ENCODE measurements at places on chromosomes 1 and 21. TPM values are rescaled to one million over a fixed set of nuclear protein-coding genes. Genes with fewer than 3 reads are reported as not detected.

- H3K4me1 ChIP-seq: no peaks in the 10 kb centered on the region
- H3K36me3 ChIP-seq: no peaks in the 10 kb centered on the region
- no peaks in the 10 kb centered on the region for H3K27me3 ChIP-seq
- no peak overlapping the region for H3K4me3 ChIP-seq
These were observed 37.7 kb downstream of the SH3BGR start for GRCh38 chr21:39489380-39489924.

DNA sequence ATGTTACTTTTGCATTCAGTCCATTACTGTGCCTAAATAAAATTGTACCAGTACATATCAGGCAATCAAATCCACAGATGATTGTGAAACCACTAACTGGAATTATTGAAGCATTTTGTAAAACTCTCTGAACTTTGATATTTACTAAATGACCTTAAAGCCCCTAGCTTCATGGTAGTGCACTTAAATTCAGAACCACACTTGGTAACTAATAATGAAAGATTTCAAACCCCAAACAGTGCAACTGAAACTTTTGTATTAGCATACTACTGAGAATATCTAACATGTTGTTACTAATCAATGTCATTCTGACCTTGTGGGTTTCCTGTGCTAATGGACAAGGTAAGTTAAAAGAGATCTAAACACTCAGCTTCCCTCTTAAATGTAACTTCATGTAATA, at the start of gene CFHR3:
Gene CFHR3 (plus strand): TSS at position 238 of the 400 bp plus-strand sequence. CDS start 47 bp downstream, at position 285.
- no peaks in the 10 kb centered on the region for H3K27me3 ChIP-seq
- DNase-seq: no peak
- no peak within 1 kb of the TSS for H3K27ac ChIP-seq
- H3K36me3 ChIP-seq: no peaks in the 10 kb centered on the region

DNA sequence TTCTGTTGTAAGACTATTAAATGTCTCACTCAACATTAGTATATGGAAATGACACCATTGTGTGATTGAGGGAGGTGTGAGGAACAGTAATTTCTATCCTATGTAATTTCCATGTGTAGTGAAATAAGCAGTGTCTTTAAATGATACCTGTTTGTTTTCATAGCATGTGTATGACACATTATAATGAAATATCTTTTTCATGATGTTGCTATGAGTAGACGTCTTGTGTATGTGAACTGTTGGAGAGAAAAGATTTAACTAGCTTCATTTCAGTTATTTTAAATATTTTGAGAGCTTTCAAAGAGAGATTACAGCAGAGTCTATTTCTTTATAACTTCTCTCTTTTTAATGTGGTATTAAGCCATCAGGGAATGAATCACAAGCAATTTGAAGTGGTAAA, 71.5 kb upstream of the QSOX1 start:
- peaks cover 6% of the 10 kb centered on the region for H3K4me1 ChIP-seq
- no peaks in the 10 kb centered on the region for H3K27me3 ChIP-seq
- no peak for DNase-seq
- peaks cover 66% of the 10 kb centered on the region for H3K36me3 ChIP-seq
- H3K27ac ChIP-seq: peak overlapping the region; percentile 2

DNA sequence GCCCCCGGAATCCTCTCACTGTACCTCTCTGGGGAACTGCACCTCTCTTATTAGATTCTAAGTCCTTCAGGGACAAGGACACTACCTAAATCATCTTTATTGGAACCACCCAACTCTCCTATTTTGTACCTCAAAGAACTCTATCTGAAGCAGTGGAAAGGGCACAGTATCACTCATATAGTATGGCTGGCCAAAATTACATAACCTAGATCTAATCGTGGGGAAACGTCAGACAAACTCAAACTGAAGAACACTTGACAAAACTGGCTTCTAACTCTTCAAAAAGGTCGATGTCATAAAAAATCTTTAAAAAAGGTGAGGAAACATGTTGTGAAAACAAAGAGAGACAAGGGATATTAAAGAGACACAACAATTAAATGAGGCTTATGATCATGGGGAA, 210.0 kb downstream of the SLC45A1 start:
- peaks cover 6% of the 10 kb centered on the region for H3K36me3 ChIP-seq
- H3K4me3 ChIP-seq: no peak overlapping the region
- no peak for DNase-seq
- H3K4me1 ChIP-seq: peaks cover 18% of the 10 kb centered on the region

GRCh38 chr1:153633161-153633753, 609 bp upstream of the CHTOP start:
- H3K4me1 ChIP-seq: peaks cover 32% of the 10 kb centered on the region
- no peaks in the 10 kb centered on the region for H3K27me3 ChIP-seq
- no peak for DNase-seq
- peak overlapping the region; percentile 100 for H3K27ac ChIP-seq

DNA sequence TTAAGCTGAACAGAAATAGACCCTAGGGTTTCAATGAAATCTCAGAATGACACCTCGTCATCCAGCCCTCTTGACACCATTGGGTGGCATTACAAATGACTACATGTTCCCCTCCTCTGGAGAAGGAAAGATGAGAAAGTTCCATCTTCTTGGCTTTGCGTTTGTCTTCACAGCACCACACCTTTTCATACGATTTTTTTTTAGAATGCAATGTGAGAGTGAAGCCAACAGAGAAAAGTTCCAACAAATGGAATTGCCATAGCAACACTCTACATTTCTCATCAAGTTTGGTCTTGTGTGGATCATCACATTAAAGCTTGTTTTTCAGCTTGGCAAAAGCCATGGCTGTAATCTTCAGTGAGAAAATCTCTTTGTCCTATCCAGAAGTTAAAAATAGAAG, 183.4 kb upstream of the SNX7 start:
- no peaks in the 10 kb centered on the region for H3K36me3 ChIP-seq
- no peak overlapping the region for H3K27ac ChIP-seq
- H3K4me3 ChIP-seq: no peak overlapping the region

DNA sequence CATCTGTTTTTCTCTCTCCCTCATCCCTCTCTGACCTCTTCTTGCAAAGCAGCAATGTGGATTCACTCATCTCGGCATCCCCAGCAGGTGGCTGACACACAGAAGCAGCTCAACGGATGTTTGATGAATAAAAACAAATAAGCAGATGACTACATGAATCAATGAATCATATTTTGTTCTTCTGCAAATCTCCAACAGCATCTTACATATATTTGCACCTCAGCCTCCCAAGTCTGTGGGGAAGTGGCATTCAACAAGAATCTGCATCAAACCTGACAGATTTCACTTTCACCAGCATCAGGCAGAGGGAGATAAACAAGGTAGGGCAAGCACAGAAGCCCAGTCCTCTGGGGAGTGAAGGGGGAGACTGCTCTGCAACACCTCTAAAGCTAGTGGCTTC, 34.0 kb downstream of the CAPN8 start:
- no peak overlapping the region for H3K27ac ChIP-seq
- H3K4me3 ChIP-seq: no peak overlapping the region
- no peaks in the 10 kb centered on the region for H3K27me3 ChIP-seq
- H3K36me3 ChIP-seq: no peaks in the 10 kb centered on the region
- DNase-seq: no peak
- H3K4me1 ChIP-seq: no peaks in the 10 kb centered on the region

GRCh38 chr1:66464802-66465201, 69.2 kb upstream of the SGIP1 start:
- H3K27me3 ChIP-seq: no peaks in the 10 kb centered on the region
- peaks cover 13% of the 10 kb centered on the region for H3K4me1 ChIP-seq
- DNase-seq: peak; percentile 30
- H3K4me3 ChIP-seq: no peak overlapping the region
- H3K27ac ChIP-seq: no peak overlapping the region

- peak; percentile 72 for DNase-seq
- H3K4me1 ChIP-seq: no peaks in the 10 kb centered on the region
- H3K27ac ChIP-seq: no peak overlapping the region
- H3K36me3 ChIP-seq: no peaks in the 10 kb centered on the region
These were observed 5.6 kb upstream of the S100A7 start for GRCh38 chr1:153465811-153466636.

DNA sequence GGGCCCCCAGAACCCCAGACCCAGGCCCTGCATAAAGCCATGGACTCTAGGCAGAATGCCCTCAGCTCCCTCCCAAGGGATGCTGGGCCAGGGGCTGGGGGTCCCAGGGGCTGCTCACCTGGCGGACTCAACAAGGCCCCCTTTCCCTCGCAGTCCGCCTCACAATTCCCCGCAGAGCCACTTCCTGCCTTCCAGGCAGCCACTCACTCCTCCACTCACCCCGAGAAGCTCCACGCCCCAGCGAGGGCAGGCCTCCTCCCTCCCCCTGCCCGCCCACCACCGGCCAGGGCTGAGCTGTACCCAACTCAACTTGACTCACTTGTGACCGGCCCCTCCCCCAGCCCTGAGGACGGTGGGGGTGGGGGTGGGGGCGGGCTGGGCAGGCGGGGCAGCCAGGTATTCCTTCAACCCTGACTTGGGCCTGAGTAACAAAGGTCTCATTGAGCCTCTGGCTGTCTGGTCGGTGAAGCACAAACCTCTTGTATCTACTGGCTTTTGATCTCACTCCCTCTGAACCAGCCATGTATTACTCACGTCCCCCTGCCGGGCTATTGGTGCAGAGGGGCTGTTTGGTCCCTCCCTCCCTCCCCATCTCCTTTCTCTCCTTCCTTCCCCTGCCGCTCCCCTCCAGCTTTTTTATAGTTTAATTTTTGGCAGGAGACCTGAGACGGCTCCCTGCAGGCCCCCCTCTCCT, 5.9 kb downstream of the BLACAT1 start:
- DNase-seq: peak; percentile 93
- H3K36me3 ChIP-seq: no peaks in the 10 kb centered on the region
- peak overlapping the region; percentile 98 for H3K27ac ChIP-seq
- H3K4me3 ChIP-seq: peak overlapping the region; percentile 89
- peaks cover 40% of the 10 kb centered on the region for H3K27me3 ChIP-seq
- peaks cover 36% of the 10 kb centered on the region for H3K4me1 ChIP-seq

DNA sequence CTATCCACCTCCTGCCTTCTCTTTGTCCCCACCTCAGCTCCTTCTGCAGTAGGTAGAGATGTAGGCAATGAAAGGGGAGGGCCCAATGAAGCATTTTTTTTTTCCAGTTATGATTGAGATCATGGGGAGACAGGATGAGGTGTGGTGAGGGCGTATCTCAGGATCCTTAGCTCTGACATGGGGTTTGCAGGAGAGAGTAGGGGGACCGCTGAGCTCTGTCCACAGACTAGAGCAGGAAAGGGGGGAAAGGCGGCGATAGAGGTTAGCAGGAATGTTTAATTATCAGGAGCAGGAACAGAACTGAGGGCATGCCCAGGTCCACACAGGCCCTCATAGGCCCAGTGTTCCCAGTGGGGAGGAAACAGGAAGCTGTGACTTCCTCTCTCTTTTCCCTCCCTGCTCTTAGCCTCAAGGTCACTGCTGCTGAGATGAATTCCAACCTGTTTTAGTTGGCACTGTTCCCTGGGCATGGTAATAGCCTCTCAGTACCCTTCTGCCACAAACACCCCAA, 901 bp upstream of the RXFP4 start:
- no peaks in the 10 kb centered on the region for H3K27me3 ChIP-seq
- H3K4me3 ChIP-seq: peak overlapping the region; percentile 11
- peaks cover 46% of the 10 kb centered on the region for H3K4me1 ChIP-seq
- H3K27ac ChIP-seq: peak overlapping the region; percentile 64

GRCh38 chr1:107666493-107666892, 298.5 kb downstream of the VAV3 start:
- peaks cover 6% of the 10 kb centered on the region for H3K36me3 ChIP-seq
- no peak overlapping the region for H3K4me3 ChIP-seq
- H3K27ac ChIP-seq: no peak overlapping the region

DNA sequence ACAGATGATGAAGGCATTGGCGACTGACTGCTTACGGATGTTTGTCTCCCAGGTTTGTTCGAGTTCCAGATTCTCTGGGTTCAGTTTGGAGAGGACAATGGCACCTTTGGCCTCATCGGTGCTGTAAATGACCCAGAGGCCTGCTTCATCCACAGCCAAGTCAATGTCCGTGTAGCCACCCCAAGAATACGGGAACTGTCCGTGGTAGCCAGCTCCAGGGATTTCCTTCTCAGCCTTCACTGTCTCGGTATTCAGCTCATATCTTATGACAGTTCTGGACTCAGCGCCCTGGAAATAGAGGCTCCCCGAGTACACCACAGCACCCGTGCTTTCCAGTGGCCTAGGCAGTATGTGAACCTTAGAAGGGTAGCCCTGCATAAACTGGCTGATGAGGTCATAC, 14.1 kb downstream of the MYOCOS start:
- H3K36me3 ChIP-seq: no peaks in the 10 kb centered on the region
- DNase-seq: no peak
- no peak overlapping the region for H3K4me3 ChIP-seq
- H3K27ac ChIP-seq: no peak overlapping the region
- no peaks in the 10 kb centered on the region for H3K4me1 ChIP-seq

GRCh38 chr1:43233631-43234030, 36.2 kb upstream of the TMEM125 start:
- DNase-seq: no peak
- no peaks in the 10 kb centered on the region for H3K36me3 ChIP-seq
- peaks cover 23% of the 10 kb centered on the region for H3K4me1 ChIP-seq
- H3K27me3 ChIP-seq: no peaks in the 10 kb centered on the region
- no peak overlapping the region for H3K4me3 ChIP-seq

DNA sequence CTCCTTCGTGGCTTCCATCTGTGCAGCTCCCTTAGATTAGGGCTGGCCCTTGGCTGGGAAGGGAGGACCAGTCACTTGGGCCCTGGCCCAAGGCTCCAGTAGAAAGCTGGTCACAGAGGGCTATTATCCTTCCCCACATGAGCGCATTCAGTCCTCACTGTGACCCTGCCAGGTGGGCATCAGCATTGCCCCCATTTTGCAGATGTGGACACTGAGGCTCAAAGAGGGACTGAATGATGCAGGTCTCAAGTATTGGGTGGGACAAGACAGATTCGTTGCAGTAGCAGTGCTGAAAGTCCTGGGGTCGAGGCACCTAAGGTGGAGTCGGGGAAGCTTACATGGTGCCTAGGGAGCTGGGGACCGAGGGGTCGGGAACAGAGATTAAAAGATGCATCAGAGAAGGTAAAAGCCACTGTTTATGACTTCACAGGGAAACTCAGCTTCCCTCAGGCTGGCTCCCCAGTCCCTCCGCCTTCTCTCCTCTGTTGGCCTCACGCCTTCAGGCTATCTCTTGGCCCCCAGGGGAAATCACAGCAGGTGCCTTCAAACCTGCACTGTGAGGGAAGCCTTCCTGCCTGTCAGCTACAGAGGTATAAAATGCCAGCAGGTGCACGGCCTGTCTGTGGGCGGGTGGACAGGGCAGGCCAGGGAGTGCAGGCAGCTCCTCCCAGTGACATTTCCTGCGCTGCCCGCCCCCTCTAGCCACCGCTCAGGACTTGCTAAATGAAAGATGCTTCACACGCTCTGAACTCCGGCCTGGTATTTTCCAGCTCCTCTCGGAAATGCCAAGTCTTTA, 178.4 kb downstream of the GRIK3 start:
- no peak for DNase-seq
- no peaks in the 10 kb centered on the region for H3K36me3 ChIP-seq
- H3K27ac ChIP-seq: no peak overlapping the region
- no peaks in the 10 kb centered on the region for H3K4me1 ChIP-seq
- H3K27me3 ChIP-seq: peaks cover 50% of the 10 kb centered on the region

- peak overlapping the region; percentile 100 for H3K27ac ChIP-seq
- peaks cover 27% of the 10 kb centered on the region for H3K4me1 ChIP-seq
- H3K36me3 ChIP-seq: no peaks in the 10 kb centered on the region
- H3K27me3 ChIP-seq: no peaks in the 10 kb centered on the region
- H3K4me3 ChIP-seq: peak overlapping the region; percentile 94
- no peak for DNase-seq
These were observed 995 bp upstream of the ZBTB48 start for GRCh38 chr1:6578624-6579373.

The CHI3L2 gene
- 1.4 TPM for total RNA-seq

The REN gene
- total RNA-seq: not detected

The MAP1LC3C gene
- not detected for total RNA-seq

The HMCN1 gene
- total RNA-seq: 0.12 TPM

The CORT gene
- 0.66 TPM for total RNA-seq

The CYP4Z1 gene
- not detected for total RNA-seq

The KRTAP24-1 gene
- not detected for total RNA-seq

The FCRLA gene
- total RNA-seq: 0.47 TPM

The RIMS3 gene
- total RNA-seq: 0.29 TPM

Measured in MCF 10A (cell line).